Activated CD4-positive, CD25-positive, alpha-beta regulatory T cell treated with anti-CD3 and anti-CD28 coated beads, Interleukin-2, amount 50 U/mL, for 72 hours (primary cell): ENCODE measurements at places on chromosomes 7 and 10.

GRCh38 chr10:85448716-85449115 is 917.9 kb downstream of the GRID1 start:
- no peak for DNase-seq

GRCh38 chr7:8620169-8620568 is 186.8 kb downstream of the NXPH1 start:
- DNase-seq: no peak

DNA sequence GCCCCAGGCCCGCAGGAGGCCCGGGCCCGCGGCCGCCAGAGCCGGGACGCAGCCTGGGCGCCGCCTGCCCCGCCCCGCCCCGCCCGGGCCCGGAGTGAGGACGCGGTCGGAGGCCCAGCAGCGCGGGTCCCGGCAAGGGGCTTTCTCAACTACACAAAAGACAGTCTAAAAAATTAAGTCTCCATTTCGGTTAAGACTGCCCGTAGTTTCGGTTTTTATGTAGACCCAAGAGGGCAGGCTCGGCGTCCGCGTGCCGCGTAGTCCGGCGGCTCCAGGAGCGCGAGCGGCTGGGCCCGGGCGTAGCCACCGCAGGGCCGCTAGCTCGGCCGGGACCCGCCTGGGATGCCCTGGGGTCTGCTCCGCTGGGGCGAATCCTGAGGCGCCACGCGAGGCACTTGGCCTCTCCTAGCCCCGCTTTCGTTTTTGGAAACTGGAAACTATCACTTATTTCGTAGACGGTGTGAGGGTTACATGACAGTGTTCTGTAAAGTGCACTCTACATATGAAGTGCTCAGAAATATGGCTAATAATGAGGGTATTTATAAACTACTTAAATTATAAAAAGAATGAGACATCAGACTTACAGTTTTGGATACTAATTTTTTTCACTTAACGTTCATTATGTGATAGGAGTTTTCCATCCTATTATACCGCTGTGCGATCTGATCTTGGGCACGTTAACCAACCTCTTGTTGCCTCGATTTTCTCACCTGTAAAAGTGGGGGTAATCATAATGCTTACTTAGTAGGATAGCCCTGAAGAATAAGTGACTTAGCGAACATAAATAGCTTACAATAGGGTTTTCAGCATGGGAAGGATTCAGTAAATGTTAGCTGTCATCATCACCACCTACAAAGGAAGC is 573 bp downstream of the BLVRA start:
- DNase-seq: peak; percentile 57

GRCh38 chr7:39810204-39810642 is 139.8 kb upstream of the CDK13 start:
- DNase-seq: no peak

GRCh38 chr7:95804052-95804451 is 31.7 kb downstream of the DYNC1I1 start:
- DNase-seq: no peak

- no peak for DNase-seq
Observed at GRCh38 chr7:69749372-69749979, 151.2 kb downstream of the AUTS2 start.

GRCh38 chr10:31754803-31755624 is 173.6 kb downstream of the ARHGAP12 start:
- DNase-seq: no peak

DNA sequence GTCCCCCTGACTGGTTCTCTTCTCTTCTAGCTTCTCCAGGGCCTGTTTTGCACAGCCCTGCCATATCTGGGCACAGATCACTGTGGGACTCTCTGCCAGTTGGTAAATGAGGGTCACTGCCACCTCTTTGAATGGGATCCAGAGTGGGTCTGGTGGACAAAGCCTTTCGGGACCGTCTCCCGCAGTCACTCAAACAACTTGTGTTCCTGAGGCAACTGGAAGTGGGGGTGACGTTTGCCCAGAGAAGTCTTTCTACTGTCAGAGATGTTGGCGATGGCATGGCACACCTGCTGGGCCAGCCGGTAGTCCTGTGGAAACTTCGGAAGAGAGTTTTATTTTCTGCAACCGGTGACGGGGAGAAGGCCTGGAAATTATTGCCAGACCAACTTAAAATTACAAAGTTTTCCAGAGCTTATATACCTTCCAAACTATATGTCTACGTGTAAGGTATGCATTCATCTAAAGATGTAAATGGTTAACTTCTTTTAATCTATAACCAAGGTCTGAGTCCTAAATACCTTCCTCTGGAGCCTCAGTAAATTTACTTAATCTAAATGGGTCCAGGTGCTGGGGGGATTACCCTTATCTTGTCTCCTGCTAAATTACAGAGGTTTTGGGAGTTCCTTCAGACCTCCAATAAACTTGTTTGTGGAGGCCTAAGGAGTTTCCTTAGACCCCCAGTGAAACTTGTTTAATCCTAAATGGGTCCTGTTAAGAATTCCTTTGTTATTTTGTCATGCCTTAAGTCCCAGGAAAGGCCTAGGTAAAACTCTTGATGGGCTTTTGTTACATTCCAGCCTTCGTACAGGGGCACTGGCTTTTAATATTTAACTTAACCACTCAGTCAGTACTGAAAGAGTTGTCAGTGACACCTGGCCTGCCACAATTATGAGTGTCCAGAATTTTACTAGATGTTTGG is 94.0 kb downstream of the NPSR1 start:
- DNase-seq: no peak

- DNase-seq: no peak
Observed at GRCh38 chr7:104652434-104652833, 324.0 kb downstream of the LHFPL3 start.

DNA sequence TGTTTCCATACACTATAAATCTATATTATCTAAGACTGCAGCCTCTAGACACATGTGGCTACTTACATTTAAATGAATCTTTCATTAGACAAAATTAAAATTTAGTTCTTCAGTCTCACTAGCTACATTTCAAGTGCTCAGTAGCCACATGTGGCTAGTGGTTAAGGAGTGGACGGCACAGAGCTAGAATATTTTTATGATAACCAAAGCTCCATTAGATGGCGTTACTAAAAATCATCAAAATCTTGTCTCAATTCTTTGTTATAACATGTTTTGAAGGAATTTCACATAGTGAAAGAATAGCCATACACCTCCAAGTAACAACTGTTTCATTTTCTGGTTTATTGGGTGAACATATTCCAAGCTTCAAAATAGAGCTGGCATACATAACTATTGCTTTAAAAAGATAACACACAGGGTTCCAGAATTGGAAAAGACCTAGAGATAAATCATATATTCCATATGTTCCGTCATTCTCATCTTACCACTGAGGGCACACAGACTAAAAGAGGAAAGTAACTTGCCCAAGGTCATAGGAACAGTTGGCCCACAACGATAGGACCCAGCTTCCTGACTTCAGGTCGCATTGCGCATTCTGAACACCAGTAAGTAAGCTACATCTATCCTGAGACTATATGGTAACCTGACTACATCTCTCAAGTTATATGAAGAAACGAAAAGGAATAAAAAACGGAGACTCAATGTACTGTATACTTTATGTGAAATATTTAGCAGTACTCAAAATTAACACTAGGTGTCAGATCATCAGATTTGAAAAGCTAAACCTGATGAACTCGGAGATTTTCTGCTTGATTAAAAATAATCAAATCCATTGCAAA is 66.6 kb downstream of the CAV1 start:
- no peak for DNase-seq

DNA sequence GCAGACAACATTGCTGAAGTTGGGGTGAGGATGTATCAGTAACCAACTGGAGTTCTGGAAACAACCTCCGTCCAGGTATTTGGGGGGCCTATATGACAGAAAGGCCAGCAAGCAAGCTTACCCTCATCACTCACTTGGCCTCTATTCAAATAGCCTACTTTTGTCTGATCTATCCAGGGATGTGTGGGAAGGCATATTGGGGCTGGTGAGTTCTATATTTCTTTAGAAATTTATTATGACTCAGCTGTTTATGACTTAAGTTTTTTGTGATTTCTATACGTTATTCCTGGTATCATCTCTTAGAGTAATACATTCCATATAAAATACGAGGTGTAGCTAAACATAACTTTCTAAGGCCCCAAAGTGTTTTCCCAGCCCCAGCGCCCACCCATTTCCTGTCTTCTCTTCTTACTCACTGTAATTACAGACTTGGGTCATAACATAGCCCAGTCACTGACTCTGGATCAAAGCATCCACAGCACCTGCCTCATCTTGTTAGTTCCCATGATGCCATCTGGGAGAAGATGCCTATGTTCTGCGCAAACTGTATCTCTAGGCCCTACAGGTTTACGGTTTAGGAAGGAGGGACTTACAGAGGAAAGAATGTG is 18.1 kb downstream of the GARS1 start:
- no peak for DNase-seq

DNA sequence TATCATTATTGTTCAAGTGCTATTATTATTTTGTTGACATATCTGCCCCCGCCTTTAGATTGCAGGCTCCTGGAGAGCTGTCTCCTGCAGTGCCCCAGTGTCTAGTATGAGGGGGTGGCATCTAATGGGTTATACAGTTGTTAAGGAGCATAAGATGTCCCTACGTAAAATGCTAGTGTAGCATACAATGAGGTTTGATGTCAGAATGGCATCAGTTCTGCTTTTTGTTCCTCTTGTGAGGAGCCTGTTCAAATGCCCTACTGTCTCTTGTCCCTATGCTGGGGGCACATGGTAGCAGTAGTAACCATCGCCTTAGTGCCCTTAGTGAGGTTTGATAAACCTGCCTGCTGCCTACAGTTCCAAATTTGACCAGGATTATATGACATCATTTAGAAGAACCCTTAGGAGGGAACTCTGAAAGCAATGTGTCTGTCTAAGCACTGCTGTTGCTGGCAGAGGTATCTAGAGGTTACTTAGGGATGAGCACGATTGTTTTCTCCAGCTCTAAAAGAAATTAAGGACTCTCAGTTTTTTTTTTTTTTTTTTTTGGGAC is 9.7 kb downstream of the CREM start:
- no peak for DNase-seq

DNA sequence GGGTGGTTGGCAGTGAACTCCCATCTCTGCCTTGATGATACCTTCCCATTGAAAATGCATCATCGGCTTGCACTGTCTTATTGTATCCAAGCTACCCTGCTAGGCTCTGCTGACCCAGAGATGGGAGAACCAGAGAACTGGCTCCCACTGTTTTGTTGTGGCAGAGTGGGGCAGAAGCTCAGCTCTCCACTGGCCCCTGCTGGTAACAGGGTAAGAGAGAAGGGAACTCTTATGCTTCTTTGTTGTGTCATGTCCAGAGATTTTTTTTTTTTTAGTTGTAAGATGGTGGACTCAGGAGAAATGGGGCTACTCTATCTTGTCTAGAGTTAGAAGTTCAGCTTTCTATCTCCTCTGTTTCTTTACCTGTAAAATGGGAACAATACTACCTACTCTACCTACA is 100.5 kb upstream of the SDK1 start:
- DNase-seq: no peak

DNA sequence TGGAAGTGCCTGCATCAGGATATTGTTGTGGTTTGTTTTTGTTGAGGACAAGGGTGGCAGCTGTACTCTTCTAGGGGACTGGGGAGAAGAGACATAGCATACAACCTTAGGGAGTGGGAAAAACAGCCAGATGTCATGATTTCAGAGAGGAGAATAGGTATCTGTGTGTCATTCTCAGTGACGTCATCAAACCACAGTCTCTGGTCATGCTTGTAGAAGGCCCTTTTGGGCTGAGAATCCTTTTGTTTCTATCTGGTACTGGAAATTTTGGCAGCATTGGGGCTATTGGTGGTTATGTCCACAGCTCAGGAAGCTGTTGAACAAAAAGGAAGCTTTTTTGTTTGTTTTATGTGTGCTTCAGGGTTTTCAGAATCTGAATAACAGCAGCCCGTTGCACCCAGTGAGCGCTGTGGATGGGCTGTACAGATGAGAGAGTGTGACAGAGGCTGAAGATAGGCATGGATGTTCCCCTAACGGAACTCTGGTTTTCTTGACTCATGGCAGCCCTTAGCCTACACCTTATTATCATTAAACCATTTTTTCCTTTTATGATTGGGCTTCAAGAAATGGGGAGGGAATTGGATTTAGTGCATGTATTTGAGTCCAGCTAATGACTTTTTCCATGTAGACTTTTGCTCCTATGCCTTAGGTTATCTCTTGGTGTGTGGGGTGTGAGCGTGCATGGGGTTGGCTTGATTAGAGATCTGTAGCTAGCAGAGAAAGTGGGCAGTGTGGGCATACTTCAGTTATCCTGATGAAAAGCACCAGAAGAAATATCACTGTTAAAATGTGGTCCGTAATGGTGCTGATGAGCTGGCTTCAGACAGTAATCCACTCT is 65.7 kb downstream of the SND1 start:
- no peak for DNase-seq

DNA sequence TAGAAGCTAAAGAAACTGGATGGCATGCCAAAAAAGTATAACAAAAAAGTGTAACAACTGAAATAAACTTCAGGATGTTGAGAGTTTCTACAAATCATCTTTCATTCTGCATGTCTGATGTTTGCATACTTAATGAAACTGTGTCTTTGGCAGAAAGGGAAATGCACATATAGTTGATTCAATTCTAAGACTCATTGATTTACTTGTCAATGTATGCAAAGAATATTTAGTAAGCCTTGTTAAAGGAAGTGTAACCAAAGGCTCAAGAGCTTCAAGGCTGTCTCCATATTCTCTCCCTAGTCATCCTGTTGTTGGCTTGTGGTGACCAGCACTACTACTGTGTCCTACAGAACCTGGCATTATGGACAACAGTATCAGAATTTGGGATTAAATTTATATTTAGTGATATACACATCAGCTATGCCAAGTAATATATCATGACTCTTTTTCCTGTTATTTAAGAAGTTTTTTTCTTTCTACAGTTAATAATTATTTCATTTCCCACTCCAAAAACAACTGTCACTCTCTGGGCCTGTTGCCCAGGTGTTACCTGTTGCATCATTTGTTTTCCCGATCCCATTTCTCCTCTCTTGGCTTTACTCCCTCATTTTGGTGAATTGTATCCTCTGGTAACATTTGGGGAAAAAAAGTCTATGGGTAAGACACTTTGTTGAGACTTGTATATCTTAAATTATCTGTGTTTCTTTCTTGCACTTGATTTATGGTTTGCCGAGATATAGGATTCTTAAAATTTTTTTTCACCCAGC is 226.6 kb upstream of the BMPER start:
- no peak for DNase-seq

DNA sequence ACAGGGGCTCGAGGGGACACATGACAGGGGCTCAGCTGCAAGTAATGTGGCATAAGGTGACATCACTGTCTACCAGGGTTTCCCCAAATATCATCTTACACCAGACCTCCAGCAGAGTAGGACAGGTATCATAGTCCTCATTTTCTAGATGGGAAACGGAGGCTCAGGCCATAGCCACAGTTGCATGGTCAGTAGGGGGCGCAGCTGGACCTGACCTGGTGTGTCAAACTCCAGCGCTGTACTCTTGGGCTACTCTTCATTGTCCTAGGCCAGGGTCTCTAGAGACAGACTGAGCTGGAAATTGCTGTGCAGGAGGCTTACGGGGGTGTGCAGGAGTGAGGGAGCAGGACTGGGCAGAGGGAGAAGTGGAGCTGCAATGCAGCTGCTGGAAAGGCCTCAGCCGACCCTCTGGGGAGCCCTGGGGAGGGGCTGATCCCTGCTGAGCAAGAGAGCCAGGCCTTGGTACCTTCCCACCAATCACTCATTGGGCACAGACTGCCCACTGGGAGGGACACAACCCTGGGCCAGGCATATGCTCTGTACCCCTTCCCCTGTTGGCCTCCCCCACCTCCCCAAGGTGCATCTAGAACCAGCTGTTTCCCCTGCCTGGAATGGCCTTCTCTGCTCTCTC is 89.9 kb downstream of the CDH23 start:
- peak; percentile 53 for DNase-seq
